ENCODE measurements at places on chromosomes 7 and 10. TPM values are rescaled to one million over a fixed set of nuclear protein-coding genes. Genes with fewer than 3 reads are reported as not detected.

Gene FERD3L
- total RNA-seq, result not detected

Gene HACD1
- 0.41 TPM for total RNA-seq

Gene GCK
- 2.1 TPM for total RNA-seq

DNA sequence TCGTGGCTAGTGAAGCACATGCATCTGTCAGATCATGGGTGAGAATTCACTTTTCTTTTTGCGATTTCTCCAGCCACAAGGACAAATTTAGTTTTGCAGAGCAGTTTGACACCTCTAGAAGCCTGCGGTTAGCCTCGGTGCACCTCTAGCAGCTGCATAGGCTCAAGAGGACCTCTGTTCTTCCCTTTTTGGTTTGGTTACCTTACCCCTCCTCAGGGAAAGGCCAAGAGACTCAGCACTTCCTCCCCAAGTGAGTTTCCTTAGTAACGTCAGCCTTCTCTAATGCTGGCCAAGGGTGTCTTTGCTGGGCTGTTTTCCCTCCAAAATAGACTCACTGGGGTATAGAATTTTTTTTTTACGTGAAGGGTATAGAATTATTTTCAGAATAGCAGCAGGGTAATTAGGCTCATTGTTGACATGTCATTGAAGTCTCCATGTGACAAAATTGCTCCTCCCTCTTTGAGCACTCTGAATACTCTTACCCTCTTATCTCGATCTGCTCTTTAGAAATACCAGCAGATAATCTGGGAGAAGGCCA, 97.8 kb downstream of the AUTS2 start:
- H3K36me3 ChIP-seq, result no peaks in the 10 kb centered on the region
- peaks cover 2% of the 10 kb centered on the region for H3K4me1 ChIP-seq
- H3K27ac ChIP-seq, result no peak overlapping the region
- H3K4me3 ChIP-seq, result no peak overlapping the region

DNA sequence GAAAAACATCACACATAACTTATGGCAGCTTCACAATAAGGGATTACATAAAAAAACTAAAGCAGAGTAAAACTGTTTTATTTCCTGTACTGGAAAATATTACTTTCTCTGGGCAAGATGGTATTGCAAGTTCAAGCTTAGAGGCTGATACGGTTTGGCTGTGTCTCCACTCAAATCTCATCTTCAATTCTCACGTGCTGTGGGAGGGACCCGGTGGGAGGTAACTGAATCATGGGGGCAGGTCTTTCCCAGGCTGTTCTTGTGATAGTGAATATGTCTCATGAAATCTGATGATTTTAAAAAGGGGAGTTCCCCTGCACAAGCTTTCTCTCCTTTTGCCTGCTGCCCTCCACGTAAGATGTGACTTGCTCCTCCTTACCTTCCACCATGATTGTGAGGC, 5.1 kb upstream of the LRRC27 start:
- H3K27me3 ChIP-seq, result no peaks in the 10 kb centered on the region
- peaks cover 59% of the 10 kb centered on the region for H3K4me1 ChIP-seq
- peaks cover 52% of the 10 kb centered on the region for H3K36me3 ChIP-seq
- peak; percentile 71 for DNase-seq

DNA sequence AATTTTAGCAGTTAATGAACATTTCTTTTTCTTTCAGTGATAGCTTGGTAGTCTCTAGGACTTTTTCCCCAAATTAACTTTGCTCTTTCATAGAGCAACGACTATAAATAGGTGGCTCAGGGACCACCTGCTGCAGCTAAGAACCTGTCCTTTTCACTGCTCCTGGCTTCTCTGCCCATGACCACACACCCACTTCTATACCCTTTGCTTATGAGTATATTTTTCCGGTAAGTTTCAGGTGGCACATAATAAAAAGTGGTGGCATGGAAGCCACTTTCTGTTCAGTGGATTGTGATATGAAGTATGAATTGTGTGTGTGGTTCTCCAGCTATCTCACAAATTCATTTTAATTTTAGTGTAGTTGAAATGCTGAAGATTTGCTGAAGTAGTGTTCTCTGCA, 1.2 kb downstream of the ING3 start:
- H3K36me3 ChIP-seq, result peaks cover 25% of the 10 kb centered on the region
- peak overlapping the region; percentile 97 for H3K27ac ChIP-seq
- H3K4me1 ChIP-seq, result peaks cover 18% of the 10 kb centered on the region
- no peak for DNase-seq

- DNase-seq, result no peak
- H3K27ac ChIP-seq, result no peak overlapping the region
- H3K4me1 ChIP-seq, result no peaks in the 10 kb centered on the region
- H3K27me3 ChIP-seq, result peaks cover 3% of the 10 kb centered on the region
- H3K36me3 ChIP-seq, result no peaks in the 10 kb centered on the region
Observed at GRCh38 chr10:61179771-61180170, 235.8 kb upstream of the RHOBTB1 start.

GRCh38 chr10:70323138-70323696, 39.4 kb upstream of the NPFFR1 start:
- DNase-seq, result no peak
- H3K4me1 ChIP-seq, result peaks cover 14% of the 10 kb centered on the region
- no peak overlapping the region for H3K27ac ChIP-seq
- H3K4me3 ChIP-seq, result no peak overlapping the region

- H3K36me3 ChIP-seq, result no peaks in the 10 kb centered on the region
- no peak overlapping the region for H3K27ac ChIP-seq
- H3K27me3 ChIP-seq, result peaks cover 3% of the 10 kb centered on the region
- DNase-seq, result no peak
Observed at GRCh38 chr10:96719200-96719599, 1.1 kb downstream of the PIK3AP1 start.

DNA sequence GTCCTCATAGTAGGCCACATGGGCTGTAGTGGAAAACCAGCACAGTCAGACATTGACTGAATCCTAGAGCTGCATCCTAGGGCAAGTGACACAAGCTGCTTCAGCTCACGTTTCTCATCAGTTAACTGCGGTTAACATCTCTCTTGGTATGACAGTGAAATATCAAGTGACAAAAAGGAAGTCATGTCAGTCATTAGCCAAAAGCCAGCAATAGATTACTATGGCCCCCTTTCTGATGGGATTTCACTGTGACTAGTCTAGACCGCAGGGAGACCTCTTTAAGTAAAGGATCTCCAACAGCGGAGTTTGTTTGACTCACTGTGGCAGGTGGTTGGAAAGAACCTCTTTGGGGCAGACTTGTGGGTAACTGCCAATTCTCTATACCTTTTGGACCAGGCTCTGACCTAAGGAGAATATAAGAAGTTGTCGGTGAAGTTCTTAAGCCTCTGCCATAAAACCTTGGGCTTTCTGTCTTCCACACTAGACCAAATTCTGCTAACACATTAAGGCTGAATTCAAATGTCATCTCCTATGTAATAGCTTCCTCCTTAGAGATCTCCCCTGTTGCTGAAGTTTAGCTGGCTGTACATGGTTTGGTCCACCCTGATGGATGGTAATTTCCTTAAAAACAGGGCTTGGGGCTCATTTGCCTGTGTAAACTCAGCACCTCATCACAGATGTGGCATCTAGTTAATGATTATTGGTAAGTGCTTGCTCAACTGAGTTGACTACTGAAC, 115.3 kb downstream of the SGMS1 start:
- H3K36me3 ChIP-seq, result peaks cover 6% of the 10 kb centered on the region
- DNase-seq, result peak; percentile 13
- H3K4me1 ChIP-seq, result peaks cover 49% of the 10 kb centered on the region
- no peak overlapping the region for H3K27ac ChIP-seq
- H3K4me3 ChIP-seq, result no peak overlapping the region

DNA sequence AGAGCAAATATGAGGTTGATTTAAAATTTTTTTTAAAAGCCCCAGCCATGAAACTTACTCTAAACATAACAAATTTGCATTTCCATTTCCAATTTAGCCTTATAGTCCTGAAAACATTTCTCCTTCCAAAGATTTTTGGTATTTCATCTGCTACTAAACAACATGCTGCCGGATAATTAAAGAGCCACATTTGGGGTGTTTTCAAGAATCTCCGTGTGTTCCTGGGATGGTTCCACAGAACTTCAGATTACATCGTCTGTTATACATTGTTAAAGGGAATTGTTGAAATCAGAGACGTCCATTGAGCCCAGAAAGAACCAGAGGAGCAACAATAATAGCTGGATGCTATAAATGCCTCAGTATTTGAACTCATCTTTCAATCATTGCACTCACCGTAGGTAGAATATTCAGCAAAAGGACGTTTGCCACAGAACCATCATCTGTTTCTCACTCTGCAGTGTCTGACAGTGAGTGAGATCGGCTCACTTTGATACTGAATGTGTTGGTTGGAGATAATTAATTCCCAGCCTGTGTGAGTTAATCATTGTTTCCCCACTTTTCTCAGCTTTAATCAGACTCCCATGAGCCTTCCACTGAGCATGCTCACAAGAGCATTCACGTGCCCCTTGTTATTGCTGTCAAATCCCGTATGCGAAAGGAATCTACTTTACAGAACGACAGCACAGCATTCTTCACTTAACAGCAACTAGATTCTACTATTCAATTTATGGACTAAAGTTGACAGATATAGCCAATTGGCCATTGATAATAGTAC, 128.4 kb upstream of the PALS2 start:
- no peaks in the 10 kb centered on the region for H3K36me3 ChIP-seq
- H3K27me3 ChIP-seq, result no peaks in the 10 kb centered on the region

DNA sequence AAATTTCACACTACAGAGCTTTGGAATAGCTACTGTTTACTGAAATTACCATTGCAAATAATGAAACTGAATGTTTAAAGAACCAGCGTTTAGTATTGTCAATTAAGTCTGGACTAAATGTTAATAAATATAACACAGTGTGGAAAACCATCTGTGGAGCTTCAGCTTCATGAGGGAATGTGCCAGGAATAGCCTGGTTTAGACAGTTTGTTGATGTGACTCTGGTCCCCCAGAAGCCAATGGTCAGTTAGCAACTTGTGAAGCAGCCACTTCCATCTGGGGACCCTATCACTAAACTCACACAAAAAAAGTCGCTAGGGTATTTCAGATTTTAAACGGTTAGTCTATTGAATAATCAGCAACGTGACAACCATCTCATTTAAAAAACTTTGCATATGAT, 207.8 kb downstream of the RAMP3 start:
- H3K27me3 ChIP-seq, result peaks cover 8% of the 10 kb centered on the region
- no peak for DNase-seq
- H3K27ac ChIP-seq, result no peak overlapping the region
- no peaks in the 10 kb centered on the region for H3K36me3 ChIP-seq
- no peak overlapping the region for H3K4me3 ChIP-seq

DNA sequence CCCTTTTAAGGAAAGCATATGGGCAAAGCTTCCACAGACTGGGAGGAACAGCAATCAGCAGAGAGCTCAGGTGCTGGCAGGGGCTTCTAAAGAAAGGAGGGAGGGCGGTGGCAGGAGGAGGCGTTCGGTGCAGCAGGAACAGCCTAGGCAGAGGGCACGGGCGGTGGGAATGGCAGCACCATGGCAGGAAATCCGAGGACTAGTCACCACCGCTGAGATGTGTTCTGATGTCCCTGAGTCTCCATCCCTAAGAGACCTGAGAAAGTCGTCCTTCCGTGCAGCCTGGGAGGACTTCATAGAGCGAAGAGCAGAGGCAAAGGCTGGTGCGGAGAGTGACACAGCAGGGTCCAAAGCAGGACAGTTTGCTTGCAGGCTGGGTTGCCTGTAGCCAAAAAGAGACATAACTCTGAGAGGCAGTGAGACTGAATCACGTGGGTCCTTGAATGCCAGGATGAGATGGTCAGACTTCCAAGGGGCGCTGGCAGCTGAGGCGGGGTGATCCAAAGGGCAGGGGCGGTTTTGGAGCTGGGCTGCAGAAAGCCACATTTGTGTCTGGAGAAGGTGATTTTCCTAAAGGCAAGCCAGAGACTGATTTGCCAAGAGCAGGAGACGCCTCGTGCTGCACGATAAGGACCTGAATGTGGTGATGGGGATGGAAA, 35.8 kb upstream of the GRID1 start:
- H3K27ac ChIP-seq, result no peak overlapping the region
- DNase-seq, result no peak
- no peaks in the 10 kb centered on the region for H3K36me3 ChIP-seq
- peak overlapping the region; percentile 9 for H3K4me3 ChIP-seq
- H3K4me1 ChIP-seq, result peaks cover 15% of the 10 kb centered on the region

GRCh38 chr10:100624298-100624697, 88.6 kb downstream of the HIF1AN start:
- H3K27me3 ChIP-seq, result peaks cover 55% of the 10 kb centered on the region
- no peaks in the 10 kb centered on the region for H3K36me3 ChIP-seq
- no peak overlapping the region for H3K4me3 ChIP-seq

DNA sequence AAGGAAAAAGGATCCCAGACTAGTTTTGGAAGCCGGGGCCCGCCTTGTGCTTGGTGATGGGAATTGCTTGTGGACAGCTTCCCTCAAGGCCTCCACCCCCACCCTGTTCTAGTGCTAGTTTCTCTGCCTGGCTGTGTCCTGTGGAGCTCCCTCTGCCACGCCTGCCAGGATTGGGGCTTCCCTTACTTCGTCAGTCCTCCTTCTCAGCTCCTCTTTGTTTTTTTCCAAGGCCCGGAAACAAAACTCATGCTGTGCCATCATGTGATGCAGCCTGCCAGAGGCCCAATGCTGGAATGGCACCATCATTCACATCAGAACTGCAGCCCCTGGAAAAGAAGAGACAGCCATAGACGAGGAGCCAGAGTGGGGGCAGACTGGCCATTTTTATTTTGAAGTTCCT, 11.2 kb downstream of the YKT6 start:
- H3K27ac ChIP-seq, result no peak overlapping the region
- no peaks in the 10 kb centered on the region for H3K4me1 ChIP-seq
- H3K36me3 ChIP-seq, result peaks cover 3% of the 10 kb centered on the region
- no peak for DNase-seq

DNA sequence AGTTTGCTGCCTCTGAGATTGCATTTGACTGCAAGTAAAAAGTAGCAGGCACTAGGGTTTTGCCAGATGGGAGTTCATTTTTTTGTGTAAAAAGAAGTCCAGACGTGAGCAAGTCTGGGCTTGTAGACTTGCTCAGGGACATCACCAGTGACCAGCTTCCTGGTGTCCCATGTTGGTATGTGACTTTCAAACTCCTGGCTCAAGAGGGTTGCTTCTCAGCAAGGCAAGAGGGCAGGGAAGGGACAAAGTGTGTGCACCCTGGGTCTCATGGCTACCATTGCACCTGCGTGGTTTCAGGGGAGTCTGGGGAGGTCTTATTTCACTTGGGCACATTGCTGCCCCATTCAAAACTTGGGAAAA, 79.3 kb upstream of the ZNF716 start:
- no peak for DNase-seq
- no peaks in the 10 kb centered on the region for H3K4me1 ChIP-seq
- no peak overlapping the region for H3K4me3 ChIP-seq
